ENCODE measurements at places on chromosomes 3 and 15.

DNA sequence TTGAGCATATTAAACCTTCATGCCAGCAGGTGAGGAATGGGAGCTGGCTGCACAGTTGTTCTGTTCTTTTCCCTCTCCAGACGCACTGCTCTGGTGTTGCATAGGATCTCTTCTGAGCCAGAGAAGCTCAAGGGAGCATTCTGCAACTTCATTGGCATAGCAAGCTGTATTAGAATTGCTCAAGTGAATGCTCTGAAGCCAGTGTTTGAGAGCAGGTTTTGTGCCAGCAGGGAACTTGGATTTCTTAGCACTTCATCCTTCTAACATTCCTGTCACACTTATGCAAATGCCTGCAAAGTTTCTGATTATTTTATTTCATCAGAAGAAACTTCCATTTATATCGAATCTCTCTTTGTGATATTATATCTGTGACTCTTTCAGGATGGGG lies 366.6 kb downstream of the AGBL1 start:
- no peak for DNase-seq

DNA sequence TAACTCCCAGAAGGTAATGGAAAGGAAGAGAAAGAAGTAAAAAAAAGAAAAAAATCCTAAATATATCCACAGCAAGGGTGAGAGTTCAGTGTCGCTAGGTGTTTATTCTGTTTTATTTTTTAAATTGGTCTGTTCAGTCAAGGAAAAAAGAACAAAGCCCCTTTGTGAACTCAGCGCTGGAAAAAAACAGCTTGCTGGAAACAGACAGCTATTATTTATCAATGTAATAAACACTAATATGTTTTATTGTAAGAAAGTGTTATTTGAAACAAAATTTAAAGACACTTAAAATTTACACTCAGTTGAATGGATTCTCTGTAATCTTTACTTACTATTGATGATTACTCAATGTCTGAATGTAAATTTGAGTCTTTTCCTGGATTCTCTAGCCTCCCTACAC lies 32.3 kb upstream of the LEKR1 start:
- no peak for DNase-seq

DNA sequence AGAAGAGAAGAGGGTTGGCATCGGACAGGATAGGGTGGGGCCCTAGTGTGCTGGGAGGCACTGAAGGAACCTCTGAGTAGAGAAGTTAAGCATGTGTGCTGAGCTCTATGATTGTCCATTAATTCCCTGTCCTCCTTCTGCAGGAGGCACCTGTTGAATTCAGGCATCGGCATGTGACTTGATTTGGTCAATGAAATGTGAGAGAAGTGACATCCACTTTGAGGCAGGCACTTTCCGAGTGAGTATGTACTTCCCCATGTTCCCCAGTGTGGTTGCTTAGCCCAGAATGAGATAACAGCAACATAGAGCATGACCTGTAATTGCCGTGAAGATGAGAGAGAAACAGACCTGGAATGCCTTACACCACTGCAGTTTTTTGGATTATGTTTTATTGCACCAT lies 224.8 kb downstream of the RPLP1 start:
- no peak for DNase-seq

DNA sequence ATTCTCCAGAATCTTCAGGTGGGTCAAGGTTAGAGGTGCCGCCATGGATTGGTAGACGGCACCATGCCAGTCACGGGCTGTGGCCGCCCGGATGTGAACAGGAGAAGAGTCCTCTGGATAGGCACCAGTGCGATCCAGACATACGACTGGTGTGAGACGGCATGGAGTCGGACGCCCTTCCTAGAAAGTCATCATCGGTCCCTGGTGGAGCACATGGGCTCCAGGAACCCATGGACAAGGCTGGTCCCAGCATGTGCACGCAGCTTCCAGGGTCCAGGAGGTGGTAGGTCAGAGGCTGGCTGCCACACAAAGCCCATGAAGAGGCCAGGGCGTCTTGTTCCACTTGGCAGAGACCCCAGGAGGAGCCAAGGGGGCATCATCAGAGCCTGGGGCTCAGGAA lies 276.1 kb upstream of the LRRC3B start:
- DNase-seq: no peak

- no peak for DNase-seq
Measured at GRCh38 chr3:37320276-37320675, 145.9 kb upstream of the LRRFIP2 start.

- no peak for DNase-seq
Measured at GRCh38 chr3:159528251-159528895, 460.3 kb upstream of the IL12A start.

- DNase-seq: no peak
Measured at GRCh38 chr3:29185706-29186105, 95.2 kb upstream of the RBMS3 start.

DNA sequence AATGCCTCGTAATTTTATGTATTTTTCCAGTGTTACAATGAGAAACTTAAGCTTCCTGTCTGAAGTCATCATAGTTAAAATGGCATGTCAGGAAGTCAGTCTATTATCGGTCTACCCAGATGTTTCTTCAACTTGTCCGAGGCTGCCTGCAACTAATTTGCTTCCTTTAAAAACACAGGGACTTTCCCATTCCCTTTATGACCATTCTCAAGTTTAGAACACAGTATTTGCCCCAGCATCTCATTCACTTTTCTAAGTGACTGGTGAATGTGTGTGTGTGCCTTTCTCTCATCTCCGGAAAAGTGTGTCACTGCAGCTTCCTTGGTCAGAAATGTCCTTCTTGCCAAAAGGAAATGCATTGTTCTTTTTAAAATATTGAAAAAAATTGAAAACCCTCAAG lies 466.6 kb downstream of the RAP2B start:
- no peak for DNase-seq

GRCh38 chr3:170680593-170680992 lies 94.7 kb upstream of the SLC7A14 start:
- no peak for DNase-seq

DNA sequence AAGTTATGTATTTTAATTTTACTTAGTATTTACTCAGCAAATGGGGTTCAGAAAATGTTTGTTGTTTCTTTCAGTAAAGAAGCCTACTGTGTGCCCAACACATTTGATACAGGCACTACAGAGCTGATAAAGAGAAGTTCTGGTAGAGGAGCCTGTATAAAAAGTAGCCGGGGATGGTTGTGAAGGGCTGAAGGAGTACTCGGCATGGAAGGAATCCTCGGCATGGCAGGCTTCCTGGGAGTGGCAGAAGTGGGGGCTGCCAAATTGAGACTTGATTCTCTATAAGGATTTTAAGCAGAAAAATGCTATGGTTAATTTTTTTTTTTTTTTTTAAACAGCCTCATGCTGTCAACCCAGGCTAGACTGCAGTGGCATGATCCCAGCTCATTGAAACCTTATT lies 9.3 kb downstream of the ARL13B start:
- DNase-seq: no peak

- no peak for DNase-seq
Measured at GRCh38 chr15:92909136-92909781, 9.1 kb downstream of the CHD2 start.

- no peak for DNase-seq
Measured at GRCh38 chr3:178244733-178245709, 291.2 kb upstream of the KCNMB2 start.

DNA sequence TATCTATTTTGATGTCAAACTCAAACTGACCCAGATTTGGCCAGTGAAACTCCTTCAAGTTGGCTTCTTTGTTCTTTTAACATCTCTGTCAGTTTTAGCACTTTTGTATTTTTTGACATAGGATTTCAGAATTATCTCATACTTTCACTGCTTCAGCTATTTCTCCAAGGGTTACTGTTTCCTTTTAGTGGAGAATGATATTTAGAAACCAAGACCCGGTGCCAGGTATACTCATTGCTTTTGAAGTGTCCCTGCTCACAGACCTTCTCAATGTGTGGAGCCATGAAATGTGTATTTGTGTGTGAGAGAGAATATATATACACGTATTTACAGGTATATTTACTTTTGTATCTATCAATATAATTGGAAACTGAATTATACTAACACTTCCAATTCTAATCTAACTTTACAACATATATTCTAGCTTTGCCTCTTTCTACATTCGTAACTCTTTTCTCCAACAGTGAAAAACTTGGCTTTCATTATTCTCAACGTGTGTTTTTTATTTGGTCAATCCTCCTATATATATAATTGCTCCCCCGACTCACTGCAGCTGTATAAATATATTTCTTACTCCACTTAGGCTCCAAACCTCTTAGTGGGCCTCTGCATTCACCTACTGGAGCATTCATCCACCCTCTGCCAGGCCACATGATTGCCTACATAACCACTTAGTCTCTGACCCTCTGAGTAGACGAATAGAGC lies 54.0 kb downstream of the OTOL1 start:
- DNase-seq: no peak

All from T-helper 2 cell (primary cell).